ENCODE measurements at places on chromosomes 6 and 20.

GRCh38 chr6:52704060-52704459, 33.1 kb downstream of the TMEM14A start:
- DNase-seq: no peak

- no peak for DNase-seq
Observed at GRCh38 chr6:112997421-112998085, 650.4 kb downstream of the RFPL4B start.

- no peak for DNase-seq
Observed at GRCh38 chr6:116557893-116558292, 4.3 kb downstream of the CALHM4 start.

- no peak for DNase-seq
Observed at GRCh38 chr6:75077701-75078100, 128.2 kb downstream of the COL12A1 start.

DNA sequence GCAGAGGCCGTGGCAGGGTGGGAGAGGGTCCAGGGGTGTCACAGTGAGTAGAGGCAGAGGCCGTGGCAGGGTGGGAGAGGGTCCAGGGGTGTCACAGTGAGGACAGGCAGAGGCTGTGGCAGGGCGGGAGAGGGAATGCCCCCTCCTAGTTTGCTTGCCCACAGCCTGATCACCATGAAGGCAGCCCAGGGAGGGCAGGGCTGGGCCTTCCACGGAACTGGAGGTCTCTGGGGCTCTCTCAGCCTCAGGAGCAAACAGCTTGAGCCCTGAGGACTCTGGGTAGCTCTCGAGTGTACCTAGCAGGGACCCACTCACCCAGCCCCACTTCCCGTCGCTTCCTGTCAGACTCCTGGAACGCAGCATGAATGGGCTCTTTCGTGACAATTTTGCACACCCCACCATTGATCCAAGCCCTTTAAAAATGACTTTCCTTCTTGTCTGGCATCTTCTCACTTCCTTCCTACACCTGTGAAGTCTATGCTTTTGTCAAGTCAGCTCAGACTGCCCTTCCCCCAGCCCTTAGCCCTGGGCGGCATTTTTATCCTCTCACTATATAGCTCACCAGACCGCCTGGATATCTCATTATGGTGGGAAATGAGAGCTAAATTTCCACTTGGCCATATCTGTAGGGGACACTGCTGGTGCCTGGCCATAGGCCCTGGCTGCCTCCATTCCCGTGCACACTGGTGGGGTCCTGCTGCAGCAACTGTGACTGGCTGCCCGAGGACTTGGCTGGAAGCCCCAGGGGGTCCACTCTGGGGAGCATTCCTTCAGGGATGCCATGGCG, 140.3 kb downstream of the CDC5L start:
- DNase-seq: no peak

GRCh38 chr6:117138920-117139319, 126.4 kb upstream of the VGLL2 start:
- DNase-seq: no peak

DNA sequence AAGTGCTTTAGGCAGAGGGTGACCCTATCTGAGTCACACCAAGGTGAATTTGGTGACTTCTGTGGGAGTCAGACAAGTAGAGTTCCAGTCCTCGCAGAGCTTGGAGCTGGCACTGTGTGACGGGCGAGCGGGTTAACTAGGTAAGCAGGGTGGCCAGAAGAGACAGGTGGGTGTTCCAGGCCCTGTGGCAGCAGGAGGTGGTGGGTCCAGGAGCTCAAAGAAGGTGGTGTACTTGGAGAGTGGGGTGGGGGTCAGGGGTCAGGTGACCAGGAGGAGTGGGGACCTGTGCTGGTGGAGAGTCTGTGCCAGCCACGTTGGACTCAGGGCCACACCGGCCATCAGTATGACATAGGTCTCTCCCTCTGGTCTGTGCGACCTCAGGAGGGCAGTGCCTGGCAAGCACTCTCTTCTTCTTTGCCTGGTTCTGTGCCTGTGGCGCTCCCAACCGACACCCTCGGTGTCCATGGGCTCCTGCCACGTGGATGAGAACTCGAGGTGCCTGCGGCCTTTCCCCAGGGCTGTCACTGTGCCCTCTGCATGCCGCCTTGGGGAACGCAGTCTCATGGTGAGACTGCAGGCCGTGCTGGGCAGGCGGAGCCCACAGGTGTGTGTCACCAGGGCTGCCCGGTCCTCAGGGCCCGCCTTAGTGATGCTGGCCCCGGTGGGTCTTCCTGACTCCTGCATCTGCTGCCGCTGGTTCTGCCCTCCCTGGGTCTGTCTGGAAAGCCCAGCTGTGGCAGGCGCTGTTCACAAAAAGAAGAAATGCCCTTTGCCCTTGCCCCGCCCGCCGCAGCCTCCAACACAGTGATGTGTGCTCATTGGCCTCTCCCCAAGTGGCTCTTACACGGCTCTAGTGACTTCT, 1.6 kb downstream of the MRGBP start:
- DNase-seq: no peak

GRCh38 chr20:1761116-1761515, 103.5 kb upstream of the SIRPG start:
- DNase-seq: no peak

DNA sequence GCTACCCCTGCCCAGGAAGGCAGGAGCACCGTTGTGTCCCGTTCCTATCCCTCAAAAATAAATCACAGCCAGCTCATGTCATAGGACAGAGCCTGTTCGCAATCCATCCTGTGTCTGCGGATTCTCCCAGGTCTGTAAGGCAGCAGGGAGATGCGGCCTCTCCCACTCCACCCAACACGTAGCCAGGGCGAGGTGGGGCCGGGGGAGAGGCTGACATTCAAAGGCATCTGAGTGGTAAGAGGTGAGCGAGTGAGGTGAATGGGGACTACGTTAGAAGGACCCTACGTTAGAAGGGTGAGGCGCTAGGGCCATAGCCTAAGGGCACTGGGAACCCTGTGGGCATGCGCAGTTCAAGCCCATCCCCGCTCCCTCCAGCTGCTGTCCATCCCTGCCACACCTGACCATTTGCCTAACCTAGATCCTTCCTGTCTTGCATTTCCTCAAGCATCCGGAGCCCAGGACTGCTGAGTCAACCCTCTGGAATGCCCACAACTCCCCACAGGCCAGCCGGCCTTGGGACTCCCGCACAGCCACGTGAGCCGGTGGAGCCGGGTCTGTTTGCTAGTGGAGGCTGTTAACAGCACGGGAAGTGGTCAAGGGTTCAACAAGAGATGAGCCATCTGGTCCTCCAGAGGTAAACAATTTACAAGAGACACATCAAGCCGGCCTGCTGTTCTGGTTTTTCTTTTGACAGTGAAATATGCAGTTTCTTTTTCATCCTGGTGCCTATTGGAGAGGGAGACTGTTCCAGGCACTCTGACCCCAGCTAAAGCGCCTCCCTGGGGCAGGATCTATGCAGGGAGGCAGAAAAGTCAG, 45.9 kb downstream of the RIPOR3 start:
- DNase-seq: no peak

DNA sequence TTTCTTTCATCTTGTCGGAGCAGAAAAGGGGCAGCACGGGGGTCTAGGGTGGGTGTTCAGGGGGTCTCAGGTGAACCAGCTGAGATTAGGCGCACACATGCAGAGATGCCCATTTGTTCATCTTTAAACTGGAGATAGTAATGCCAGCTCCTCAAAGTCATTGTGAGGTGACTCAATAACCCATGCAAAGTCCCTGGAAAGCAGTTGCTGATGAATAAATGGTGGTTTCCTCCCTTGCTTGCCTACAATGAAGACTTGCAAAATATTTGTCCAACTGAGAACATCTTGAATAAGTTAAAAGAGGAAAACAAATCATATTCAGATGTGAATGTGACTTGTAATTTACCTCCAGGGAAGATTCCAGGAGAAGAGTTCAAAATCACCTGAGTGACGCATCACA, 206.9 kb downstream of the LY86 start:
- DNase-seq: no peak

DNA sequence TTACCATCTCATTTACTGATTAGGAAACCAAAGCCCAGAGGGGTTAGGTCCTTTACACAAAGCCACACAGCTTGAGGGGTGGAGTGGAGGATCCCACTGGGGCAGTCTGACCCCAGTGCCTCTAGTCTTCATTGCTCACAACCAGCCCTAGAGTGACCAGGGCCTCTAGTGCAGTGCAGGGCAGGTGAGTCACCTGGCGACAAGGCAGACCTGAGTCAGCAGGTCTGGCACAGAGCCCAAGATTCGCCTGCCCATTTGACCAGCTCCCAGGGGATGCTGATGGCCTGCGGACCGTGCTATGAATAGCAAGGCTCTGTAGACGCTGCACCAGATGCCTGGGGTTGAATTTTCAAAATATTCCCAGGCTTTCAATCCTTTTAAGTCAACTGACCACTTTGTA, 29.9 kb downstream of the CDH26 start:
- DNase-seq: no peak

- no peak for DNase-seq
Observed at GRCh38 chr20:6767536-6768227, at the start of gene BMP2. Gene BMP2, plus strand, starts transcription at chr20:6767686. Its CDS starts 2,441 bp downstream, at chr20:6770127.

- DNase-seq: no peak
Observed at GRCh38 chr6:151796842-151797530, 10.5 kb upstream of the ESR1 start.

- DNase-seq: no peak
Observed at GRCh38 chr20:300345-300990, 3.1 kb downstream of the ZCCHC3 start.

DNA sequence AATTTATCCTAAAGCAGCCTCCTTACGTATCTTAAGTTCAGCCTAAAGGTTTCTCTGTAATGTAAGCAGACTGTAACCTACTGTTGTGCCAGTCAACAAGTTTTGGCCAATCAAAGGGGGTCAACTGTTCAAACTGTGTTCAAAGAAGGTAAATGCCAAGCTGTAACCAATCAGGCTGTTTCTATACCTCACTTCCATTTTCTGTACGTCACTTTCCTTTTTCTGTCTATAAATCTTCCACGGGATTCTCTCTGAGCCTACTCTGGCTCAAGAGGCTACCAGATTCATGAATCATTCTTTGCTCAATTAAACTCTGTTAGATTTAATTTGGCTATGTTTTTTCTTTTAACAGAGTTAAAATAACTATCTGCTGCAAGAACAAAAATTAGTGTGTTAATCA, 5.1 kb upstream of the CALHM6 start:
- DNase-seq: no peak

GRCh38 chr6:25746968-25747367, 7.6 kb upstream of the SLC17A4 start:
- DNase-seq: no peak

- no peak for DNase-seq
Observed at GRCh38 chr20:52619101-52619500, 353.1 kb upstream of the TSHZ2 start.

- no peak for DNase-seq
Observed at GRCh38 chr6:116530436-116530835, 15.0 kb downstream of the TRAPPC3L start.

Data from stimulated activated CD8-positive, alpha-beta memory T cell treated with anti-CD3 and anti-CD28 coated beads, Interleukin-2, amount 100 ng/mL, for 48 hours (primary cell).